ENCODE measurements at places on chromosomes 4 and X. TPM values are rescaled to one million over a fixed set of nuclear protein-coding genes. Genes with fewer than 3 reads are reported as not detected.
A peak's percentile ranks its signal among the peaks of the same experiment; 100 is the strongest.

DNA sequence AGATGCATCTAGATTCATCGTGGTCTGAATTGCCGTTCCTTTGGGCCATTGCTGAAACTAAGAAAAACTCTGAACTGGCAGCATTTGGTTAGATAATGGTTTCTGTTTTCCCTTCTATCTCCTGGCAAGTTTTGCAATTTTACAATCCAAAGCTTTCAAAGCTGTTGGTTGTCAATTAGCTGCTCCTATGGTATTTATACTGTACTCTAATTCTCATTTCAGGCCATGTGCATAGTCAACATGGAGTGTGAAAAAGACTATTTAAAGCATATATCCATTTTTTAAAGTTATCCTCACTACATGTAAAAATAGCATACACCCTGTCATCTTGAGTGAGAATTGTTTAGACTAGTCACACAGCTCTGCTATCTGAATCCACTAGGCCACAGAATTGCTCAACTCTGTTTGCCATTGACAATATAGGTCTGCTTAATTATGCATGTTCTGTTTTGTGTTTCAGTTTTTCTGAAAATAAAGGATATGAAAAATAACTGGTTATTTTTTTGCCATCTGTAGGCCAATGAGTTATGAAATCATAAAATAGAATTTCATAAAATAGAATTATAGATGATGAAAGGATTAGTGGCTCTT is 27.7 kb upstream of the TEC start:
- no peak overlapping the region for H3K27ac ChIP-seq
- no peaks in the 10 kb centered on the region for H3K4me1 ChIP-seq
- no peaks in the 10 kb centered on the region for H3K27me3 ChIP-seq
- no peak for DNase-seq
- no peaks in the 10 kb centered on the region for H3K36me3 ChIP-seq
- no peak overlapping the region for H3K4me3 ChIP-seq

- no peak for DNase-seq
- H3K4me3 ChIP-seq: no peak overlapping the region
Measured at GRCh38 chrX:10165580-10166247, 8.9 kb downstream of the CLCN4 start.

DNA sequence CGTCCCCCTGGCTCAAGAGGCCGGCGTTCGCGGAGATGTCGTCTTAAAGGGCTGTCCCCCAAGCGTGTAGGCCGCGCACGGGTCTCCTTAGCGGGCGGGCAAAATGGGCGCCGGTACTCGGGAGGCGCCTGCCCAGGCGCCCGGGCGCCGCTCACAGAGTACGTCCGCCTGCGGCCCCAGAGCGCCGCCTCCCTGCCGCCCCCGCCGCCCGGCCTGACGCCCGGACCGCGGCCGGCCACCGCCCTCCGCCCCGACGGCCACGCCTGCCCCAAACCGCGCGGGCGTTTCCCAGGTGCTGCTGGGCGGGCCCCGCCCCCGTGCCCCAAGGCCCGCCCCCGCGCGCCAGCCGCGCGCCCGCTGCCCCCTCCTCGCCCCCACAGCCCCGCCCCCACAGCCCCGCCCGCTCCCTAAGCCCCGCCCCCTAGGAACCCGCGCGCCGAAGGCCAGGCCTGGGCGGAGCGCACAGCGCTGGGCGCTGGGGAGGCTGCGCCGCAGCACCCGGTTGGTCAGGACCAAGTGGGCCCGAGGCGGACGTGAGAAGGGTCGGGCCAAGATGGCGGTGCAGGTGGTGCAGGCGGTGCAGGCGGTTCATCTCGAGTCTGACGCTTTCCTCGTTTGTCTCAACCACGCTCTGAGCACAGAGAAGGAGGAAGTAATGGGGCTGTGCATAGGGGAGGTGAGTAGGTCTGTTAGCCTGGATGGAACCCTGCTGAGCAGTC is at the start of the genes BRCC3, CMC4 and MTCP1:
Gene BRCC3 (plus strand): TSS at position 534 of the 719 bp plus-strand sequence. CDS start 20 bp downstream, at position 554.
Gene CMC4 (minus strand): TSS at position 162 of the 719 bp plus-strand sequence. CDS start 7,113 bp downstream, outside the sequence.
Gene MTCP1 (minus strand): TSS at position 162 of the 719 bp plus-strand sequence. CDS start 5,126 bp downstream, outside the sequence.
- peak within 1 kb of the TSS; percentile 81 for H3K4me3 ChIP-seq
- no peaks in the 10 kb centered on the region for H3K4me1 ChIP-seq
- DNase-seq: peak; percentile 85
- peak within 1 kb of the TSS; percentile 86 for H3K27ac ChIP-seq
- no peaks in the 10 kb centered on the region for H3K27me3 ChIP-seq

DNA sequence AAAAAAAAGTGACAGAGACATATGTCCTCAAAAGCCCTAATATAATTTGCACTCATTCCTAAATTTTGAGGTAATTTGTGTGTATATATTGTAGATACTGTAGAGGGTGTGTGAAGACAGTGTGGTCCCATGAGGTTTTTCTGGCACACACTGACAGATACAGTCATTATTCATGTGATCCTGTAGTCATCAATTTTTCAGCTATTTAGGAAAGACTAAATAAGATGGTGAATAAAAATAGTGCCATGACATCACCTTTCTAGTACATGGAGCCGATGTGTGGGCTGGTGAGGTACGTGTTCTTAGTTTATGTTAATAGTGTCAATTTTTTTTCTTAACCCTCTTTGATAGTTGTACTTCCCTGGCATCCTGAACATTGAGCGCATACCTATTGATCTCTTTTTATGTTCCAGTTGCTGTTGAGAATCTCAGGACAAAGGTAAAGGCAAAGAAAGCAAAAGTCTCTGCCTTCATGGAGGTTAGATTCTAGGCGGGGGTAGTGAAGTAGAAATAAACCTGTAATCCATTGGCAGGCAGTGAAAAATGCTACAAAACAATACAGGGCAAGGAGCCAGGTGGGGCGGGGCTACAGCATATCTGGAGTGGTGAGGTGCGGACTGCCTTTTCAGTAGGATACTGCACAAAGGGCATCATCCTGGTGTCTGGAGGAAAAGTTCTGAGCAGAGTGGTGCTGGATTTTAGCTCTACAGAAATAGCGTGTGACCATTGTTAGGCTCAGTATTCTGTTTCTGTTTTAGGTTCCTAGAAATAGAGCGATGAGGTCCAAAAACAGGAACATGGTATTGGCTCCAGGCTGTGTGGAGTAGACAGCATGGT is 93.8 kb downstream of the ARHGAP10 start:
- no peaks in the 10 kb centered on the region for H3K27me3 ChIP-seq
- H3K36me3 ChIP-seq: no peaks in the 10 kb centered on the region
- peaks cover 4% of the 10 kb centered on the region for H3K4me1 ChIP-seq

DNA sequence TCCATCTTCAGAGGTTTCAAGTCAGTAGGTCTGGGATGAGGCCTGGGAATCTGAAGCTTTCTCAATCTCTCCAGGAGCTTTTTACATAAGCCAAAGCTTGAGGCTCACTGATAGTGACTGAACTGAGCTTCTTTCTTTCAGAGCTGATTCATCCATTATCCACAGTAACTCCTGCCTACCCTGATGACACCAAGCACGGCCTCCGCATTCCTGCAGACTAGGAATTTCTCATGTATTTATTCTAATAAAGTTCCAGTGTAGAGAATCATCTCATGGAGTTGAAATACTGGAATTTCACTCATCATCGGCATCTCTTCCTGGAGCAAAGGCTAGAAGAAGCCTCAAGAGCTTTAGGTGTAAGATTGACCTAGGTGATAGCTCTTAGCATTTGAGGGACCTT is 12.1 kb upstream of the DCTD start:
- no peaks in the 10 kb centered on the region for H3K27me3 ChIP-seq
- H3K4me1 ChIP-seq: no peaks in the 10 kb centered on the region
- no peaks in the 10 kb centered on the region for H3K36me3 ChIP-seq
- no peak overlapping the region for H3K4me3 ChIP-seq

DNA sequence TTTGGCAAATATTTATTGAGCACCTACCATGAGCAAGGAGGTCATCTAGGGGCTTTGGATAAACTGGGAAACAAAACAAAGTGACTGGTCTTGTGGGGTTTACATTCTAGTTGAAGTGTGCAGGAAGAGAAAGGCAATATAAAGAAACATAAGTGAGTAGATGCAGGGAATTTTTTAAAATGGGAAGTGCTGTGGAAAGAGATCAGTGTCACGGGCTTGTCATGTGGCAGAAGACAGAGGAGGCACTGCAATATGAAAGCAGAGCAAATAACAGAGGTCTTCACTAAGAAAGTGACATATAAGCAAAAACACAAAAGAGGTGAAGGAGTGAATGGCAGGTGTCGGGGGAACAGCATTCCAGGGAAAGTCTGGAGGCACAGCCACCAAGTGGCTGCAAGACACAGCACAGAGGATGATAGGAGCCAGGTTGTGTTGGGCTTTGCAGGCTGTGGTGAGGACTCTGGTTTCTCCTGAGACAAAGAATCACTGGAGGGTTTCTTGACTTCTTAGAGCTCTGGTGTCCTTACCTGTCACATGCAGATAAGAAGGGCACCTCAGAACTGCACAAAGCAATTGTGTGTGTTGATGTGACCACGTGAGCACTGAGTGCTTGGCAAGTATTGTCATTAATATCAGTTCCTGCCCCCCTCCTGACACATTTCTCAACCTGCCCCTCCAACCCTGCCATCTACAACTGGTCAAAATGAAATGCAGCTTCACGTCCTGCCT is 143.5 kb downstream of the TSPAN5 start:
- peaks cover 5% of the 10 kb centered on the region for H3K4me1 ChIP-seq
- H3K27ac ChIP-seq: no peak overlapping the region
- H3K36me3 ChIP-seq: no peaks in the 10 kb centered on the region

- no peak overlapping the region for H3K27ac ChIP-seq
- no peaks in the 10 kb centered on the region for H3K27me3 ChIP-seq
- no peaks in the 10 kb centered on the region for H3K36me3 ChIP-seq
- peaks cover 4% of the 10 kb centered on the region for H3K4me1 ChIP-seq
Measured at GRCh38 chr4:120873554-120873953, 49.0 kb downstream of the PRDM5 start.

- peak overlapping the region; percentile 54 for H3K4me3 ChIP-seq
- H3K4me1 ChIP-seq: no peaks in the 10 kb centered on the region
- H3K27ac ChIP-seq: peak overlapping the region; percentile 61
- H3K36me3 ChIP-seq: no peaks in the 10 kb centered on the region
- peak; percentile 18 for DNase-seq
Measured at GRCh38 chr4:144646523-144647094, 653 bp downstream of the HHIP start.

GRCh38 chr4:101870874-101871273 is 80.3 kb downstream of the BANK1 start:
- no peaks in the 10 kb centered on the region for H3K4me1 ChIP-seq
- no peak overlapping the region for H3K4me3 ChIP-seq
- no peaks in the 10 kb centered on the region for H3K27me3 ChIP-seq
- DNase-seq: no peak

- no peak overlapping the region for H3K4me3 ChIP-seq
- no peaks in the 10 kb centered on the region for H3K4me1 ChIP-seq
- H3K27ac ChIP-seq: no peak overlapping the region
- H3K27me3 ChIP-seq: no peaks in the 10 kb centered on the region
- no peaks in the 10 kb centered on the region for H3K36me3 ChIP-seq
Measured at GRCh38 chrX:129318375-129318774, 204.9 kb downstream of the SMARCA1 start.

DNA sequence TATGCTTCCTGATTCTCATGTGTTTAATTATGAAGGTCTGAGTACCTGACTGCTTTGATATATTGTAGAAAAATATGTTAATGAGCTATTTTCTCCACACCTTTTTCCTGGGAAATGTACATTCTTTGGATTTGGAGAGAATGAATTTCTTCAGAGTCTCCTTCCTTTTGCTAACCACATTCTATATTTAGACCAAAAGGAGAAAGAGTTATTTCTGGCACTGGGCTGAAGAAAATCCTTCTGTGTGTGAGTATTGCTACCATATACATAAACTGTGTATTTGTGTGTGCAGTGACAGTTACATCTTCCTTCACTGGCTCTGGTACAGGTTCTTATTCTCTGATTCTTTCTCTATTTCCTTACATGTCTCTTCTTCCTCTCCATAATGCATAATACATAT is 44.5 kb upstream of the PGRMC2 start:
- DNase-seq: no peak
- H3K4me3 ChIP-seq: no peak overlapping the region
- H3K36me3 ChIP-seq: no peaks in the 10 kb centered on the region
- no peak overlapping the region for H3K27ac ChIP-seq
- H3K4me1 ChIP-seq: no peaks in the 10 kb centered on the region

GRCh38 chrX:21708116-21708515 is 49.8 kb downstream of the SMPX start:
- no peak for DNase-seq
- no peak overlapping the region for H3K4me3 ChIP-seq
- no peak overlapping the region for H3K27ac ChIP-seq
- H3K4me1 ChIP-seq: no peaks in the 10 kb centered on the region
- no peaks in the 10 kb centered on the region for H3K27me3 ChIP-seq

USP17L10 gene
- polyA plus RNA-seq: not detected

CFAP299 gene
- 0.16 TPM for polyA plus RNA-seq

AFF2 gene
- 1.6 TPM for polyA plus RNA-seq

SMARCA5 gene
- 46.3 TPM for polyA plus RNA-seq

ANKRD37 gene
- 9.1 TPM for polyA plus RNA-seq

DTHD1 gene
- 0.16 TPM for polyA plus RNA-seq

Data from large intestine (tissue), 12 donors.